ENCODE measurements at places on chromosomes 3 and 15. TPM values are rescaled to one million over a fixed set of nuclear protein-coding genes. Genes with fewer than 3 reads are reported as not detected.

DNA sequence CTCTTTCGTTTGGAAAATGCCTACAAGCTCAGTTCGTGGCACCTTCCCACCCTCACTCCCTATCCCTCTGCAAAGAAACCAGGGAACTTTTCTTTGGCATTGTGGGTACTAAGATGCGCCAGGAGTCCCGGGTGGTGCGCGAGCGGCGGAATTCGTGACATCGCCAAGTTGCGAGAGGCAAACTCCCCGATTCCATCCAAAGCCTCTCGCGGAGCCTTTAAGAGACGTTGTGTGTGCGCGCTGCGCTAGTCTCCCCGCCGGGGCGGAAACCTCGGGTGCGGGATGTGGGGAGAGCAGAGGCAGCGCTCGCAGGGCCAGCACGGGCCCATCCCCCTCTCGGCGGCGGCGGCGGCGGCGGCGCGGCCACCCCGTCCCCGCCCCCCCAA is 443 bp upstream of the NR2F2 start:
- DNase-seq = no peak

GRCh38 chr3:100210772-100211135 is 50.0 kb upstream of the TBC1D23 start:
- no peak for DNase-seq

GRCh38 chr3:157159762-157160657 is at the start of gene CCNL1:
TSS of gene CCNL1 (minus strand) at chr3:157160147. CDS start at chr3:157160094, 53 bp downstream.
- peak; percentile 93 for DNase-seq

DNA sequence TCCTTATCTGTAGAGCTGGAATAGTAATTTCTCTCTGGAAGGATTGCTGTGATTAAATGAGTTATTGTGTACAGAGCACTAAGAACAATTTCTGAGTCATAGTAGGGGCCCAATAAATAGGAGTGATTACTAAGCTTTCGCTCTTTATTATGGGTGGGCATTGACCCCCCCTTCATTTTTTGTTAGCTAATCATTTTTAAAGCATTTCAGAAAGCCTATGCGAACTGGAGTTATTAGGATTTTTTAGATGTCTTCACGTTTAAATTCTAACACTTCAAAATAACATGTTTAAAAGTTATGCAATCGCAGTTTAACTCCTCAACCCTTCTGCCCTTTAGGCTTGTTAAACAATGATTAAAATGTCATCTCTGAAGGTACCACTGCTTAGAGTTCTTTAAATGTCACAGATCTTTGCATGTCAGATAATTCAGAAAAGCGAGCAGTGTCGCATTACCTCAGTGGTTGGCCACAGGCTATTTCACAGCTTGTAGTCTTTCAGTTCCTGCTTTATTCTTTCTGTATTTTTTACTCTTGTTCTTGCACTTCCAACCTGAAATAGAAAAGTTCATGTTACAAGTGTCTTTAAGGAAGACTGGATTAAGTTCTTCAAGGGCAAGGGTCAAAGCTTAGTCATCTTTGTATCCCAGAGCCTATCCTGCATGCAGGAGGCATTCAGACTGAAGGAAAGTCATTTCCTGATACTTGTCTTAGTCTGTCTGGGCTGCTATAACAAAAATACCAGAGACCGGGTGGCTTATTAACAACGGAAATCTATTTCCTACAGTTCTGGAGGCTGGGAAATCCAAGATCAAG is 102.9 kb downstream of the FNDC3B start:
- DNase-seq = no peak

DNA sequence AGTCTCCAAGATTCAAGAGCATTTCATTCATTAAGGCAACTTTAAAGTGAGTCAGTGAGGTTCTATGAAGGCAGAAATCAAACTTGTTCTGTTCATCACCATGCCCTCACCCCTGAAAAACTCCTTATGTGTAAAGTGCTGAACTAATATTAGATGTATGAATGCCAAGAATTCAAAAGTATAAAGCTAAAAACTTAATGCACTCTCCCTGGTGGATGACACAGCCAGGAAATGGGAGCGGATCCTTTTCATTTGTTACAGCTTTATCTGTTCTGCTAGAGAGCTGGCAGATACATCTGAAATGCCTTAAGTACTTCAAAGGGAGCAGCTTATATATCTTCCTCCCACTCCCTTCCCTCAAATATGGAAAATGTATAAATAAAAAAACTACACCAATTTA is 8.2 kb downstream of the TXNRD3 start:
- no peak for DNase-seq

ULK4 gene
- total RNA-seq = 6.9 TPM

FANCD2OS gene
- not detected for total RNA-seq

FBXW12 gene
- total RNA-seq = not detected

GOLGA8J gene
- not detected for total RNA-seq

LTK gene
- 0.82 TPM for total RNA-seq

All from esophagus squamous epithelium (tissue), 5 donors.